Hippocampal formation (tissue), 2 donors: ENCODE measurements at places on chromosomes 12 and 14.

DNA sequence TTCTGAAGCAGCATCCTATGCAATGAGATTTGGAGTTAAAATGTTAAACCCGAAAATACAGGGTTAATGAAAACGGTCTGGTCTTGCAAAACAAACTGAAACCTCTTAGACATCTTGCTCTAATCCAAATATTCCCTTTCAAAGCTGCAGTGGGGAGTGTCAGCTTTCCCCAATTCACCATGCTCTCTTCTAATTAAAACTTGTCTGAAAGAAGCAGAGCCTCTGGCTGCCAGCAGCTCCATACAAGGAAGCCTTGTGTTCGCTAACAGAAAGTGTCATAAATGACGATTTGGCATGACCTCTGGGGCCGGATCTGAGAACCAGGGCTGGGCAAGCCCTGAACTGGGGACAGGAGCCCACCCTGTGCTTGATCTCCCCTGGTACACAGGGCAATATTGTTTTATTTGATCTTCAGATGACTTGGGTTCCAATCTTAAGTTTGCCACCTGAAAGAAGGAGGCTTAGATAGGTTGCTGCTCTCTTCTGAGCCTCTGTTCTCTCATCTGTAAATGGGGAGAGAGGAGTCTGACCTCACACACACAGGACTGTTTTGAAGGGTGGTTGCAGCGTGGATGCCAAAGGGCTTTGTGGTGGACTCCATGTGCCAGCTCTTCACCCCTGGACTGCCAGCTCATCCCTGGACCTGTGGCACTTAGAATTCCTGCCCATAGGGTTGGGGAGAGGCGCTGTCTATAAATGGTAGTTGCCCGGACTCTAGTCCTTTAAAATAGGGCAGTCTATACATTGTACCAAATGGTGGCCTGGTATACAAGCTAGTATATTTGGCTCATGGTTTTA, 7.8 kb downstream of the KMT5A start:
- DNase-seq, result no peak

- DNase-seq, result no peak
These were observed 115.5 kb upstream of the PARP11 start for GRCh38 chr12:3988519-3989217.

DNA sequence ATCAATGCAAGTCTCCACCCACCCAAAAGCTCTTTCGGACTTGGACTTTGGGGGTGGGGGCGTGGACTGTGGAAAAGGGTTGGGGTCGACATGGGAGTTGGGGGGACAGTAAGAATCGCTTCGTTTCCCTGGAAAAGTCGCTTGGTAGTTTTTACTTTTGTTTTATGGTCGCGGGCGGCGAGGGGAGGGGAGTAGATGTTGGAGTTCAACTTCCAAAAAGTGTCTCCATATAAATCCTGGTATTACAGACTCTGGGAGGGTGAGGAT, 568 bp upstream of the BCL11B start:
- DNase-seq, result no peak

DNA sequence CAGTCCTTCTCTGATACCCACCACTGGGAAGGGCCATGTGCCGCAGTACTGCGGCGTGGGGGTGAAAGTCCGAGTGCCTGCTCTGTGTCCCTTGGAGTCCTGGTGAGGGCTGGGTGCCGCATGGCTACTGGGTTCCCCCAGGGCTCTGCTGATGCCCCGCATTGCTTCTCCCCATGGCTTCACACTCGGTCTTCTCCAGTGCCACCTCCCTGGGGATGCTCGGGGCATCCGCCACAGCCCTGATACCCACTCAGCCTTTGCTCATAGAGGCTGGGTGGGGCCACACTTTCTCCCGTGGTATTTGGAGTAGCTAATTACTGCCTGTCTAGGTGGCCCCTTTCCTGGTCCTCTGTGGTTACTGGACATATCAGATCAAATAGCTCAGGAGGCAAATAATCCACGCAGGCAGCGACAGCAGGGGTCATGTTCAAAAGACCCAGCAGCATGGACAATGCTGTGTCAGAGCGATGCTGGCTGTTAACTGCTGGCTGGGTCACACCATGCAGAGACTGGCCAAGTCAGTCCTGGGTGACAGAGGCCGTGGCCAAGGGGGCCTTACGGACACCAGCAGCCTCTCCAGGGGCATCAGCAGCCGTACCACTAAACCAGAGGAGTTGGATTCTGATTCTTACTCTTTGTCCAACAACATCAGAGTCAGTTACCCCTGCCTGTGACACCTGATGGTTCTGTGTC, 106.5 kb downstream of the ADGRD1 start:
- no peak for DNase-seq

- no peak for DNase-seq
These were observed 47.9 kb downstream of the FBXW8 start for GRCh38 chr12:116958402-116959197.

DNA sequence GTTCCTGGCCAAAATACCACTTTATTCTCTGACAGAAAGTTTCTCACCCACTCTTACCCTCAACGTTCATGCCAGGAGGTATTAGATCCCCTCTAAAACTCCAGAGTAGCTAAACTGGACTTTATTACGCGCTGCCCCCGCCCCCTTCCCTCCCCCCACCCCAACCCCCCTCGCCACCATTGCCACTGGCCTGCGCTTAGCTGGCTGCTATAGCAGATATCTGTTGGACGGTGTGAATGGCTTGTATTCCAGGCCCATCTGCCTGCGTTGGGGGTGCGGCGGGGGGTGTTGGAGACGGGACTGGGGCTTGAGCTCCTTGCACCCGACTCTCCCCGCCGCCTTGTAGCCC, 564 bp upstream of the THTPA start:
- no peak for DNase-seq

- no peak for DNase-seq
These were observed 1.9 kb upstream of the VRTN start for GRCh38 chr14:74346341-74346740.

- no peak for DNase-seq
These were observed 19.0 kb downstream of the IFNG start for GRCh38 chr12:68140556-68140955.

GRCh38 chr14:95460647-95461478, 55.6 kb downstream of the SYNE3 start:
- DNase-seq, result peak; percentile 72

- DNase-seq, result no peak
These were observed 22.7 kb upstream of the EID3 start for GRCh38 chr12:104280717-104281458.

GRCh38 chr14:92984896-92985295, 61.9 kb downstream of the CHGA start:
- DNase-seq, result no peak

DNA sequence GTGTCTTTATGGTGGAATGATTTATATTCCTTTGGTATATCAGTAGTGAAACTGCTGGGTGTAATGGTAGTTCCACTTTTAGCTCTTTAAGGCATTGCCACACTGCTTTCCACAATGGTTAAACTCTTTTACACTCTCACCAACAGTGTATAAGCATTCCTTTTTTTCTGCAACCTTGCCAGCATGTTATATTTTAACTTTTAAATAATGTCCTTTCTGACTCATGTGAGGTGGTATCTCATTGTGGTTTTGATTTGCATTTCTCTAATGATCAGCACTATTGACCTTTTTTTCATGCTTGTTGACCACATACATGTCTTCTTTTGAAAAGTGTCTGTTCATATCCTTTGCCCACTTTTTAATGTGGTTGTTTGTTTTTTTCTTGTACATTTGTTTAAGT, 142.5 kb downstream of the MSRB3 start:
- DNase-seq, result no peak

DNA sequence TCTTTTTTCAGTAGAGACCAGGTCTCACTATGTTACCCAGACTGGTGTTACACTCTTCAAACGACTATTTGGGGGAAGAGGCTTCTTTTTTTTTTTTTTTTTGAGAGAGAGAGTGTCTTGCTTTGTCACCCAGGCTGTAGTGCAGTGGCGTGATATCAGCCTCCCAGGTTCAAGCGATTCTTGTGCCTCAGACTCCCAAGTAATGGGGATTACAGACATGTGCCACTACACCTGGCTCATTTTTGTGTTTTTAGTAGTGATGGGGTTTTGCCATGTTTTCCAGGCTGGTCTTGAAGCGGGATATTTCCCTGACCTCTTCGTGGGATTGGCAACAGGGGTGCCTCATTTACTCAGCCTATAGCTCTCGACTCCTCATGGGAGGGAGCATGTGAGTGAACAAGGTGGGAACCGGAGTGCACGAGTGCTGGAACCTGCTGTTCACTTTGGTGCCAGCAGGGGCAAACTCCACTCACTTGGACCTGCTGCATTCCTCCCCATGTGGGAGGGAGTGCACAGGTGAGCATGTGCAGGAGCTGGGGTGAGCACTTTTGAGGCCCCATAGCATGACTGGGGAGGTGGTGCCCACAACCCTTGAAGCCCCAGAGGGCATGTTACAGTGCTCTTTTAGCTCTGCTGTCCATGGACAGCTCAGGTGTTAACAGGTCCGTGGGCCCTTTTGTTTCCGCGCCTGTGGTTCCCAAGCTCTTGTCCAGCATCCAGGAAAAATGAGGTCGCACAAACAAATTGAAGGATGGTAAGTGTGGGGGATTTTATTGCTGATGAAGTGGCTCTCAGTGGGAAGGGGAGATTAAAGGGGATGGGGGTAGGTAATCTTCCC, 79.1 kb upstream of the HECTD1 start:
- no peak for DNase-seq

DNA sequence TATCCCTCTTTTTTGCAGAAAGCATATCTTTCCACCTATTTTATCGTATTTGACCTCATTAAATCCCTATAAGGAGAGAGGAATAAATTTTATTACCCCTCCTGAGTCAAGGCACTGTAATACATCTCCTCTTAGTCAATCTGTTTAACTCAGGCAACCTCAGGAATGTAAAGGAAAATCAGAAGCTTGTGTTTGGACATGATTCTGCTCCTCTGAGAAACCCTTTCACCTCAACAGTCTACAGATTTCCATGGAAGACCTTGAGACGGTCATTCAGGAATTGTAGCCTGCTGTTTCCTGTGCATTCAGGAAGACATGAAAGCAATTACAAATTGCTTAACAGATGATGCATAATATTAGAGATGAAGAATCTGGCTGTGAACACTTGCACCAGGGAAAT, 360.8 kb downstream of the PAWR start:
- no peak for DNase-seq

DNA sequence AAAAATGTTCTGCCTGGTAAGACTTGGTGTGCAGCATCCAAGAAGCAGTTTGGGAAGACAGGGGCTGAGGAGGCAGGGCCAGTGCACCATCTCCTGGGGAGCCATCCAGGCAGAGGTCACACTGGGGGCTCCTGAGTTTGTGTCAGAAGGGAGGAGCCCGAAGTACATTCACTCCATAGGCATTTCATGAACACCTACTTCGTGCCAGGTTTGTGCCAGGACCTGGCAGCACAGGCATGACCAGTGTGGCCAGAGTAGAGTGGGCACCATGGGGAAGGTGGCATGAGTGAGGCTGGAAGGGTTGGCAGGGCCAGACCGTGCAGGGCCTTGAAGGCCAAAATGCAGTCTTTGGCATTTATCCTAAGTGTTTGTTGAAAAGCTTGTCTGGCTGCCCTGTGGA, 86.5 kb upstream of the RIN3 start:
- no peak for DNase-seq

- DNase-seq, result no peak
These were observed 37.8 kb downstream of the LLPH start for GRCh38 chr12:66092559-66093269.

GRCh38 chr12:108551535-108551934, 9.4 kb downstream of the SART3 start:
- DNase-seq, result no peak

DNA sequence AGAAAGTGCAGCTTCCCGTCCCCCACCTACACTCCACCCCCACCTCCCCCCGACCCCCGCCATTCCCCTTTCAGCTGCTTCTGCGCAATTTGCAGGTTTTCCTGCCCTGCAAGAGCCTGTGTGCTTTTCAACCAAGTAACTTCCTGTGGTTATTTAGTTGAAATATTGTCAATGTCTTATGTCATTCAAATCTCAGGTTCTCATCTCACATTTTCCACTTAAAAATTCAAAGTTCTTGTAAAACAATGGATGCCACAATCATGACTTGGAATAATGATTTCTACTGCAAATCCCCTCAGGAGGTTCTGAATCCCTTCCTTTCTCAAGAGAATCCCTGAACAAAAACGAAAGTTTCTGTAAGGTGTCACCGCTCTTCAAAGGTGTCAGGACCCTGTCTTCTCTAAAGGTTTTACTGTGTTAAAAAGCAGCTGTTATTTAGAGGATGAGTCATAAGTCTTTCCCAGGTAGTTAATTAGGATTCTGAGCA, 31.6 kb downstream of the WBP11 start:
- DNase-seq, result no peak

GRCh38 chr12:29742646-29743045, 41.1 kb downstream of the TMTC1 start:
- no peak for DNase-seq

DNA sequence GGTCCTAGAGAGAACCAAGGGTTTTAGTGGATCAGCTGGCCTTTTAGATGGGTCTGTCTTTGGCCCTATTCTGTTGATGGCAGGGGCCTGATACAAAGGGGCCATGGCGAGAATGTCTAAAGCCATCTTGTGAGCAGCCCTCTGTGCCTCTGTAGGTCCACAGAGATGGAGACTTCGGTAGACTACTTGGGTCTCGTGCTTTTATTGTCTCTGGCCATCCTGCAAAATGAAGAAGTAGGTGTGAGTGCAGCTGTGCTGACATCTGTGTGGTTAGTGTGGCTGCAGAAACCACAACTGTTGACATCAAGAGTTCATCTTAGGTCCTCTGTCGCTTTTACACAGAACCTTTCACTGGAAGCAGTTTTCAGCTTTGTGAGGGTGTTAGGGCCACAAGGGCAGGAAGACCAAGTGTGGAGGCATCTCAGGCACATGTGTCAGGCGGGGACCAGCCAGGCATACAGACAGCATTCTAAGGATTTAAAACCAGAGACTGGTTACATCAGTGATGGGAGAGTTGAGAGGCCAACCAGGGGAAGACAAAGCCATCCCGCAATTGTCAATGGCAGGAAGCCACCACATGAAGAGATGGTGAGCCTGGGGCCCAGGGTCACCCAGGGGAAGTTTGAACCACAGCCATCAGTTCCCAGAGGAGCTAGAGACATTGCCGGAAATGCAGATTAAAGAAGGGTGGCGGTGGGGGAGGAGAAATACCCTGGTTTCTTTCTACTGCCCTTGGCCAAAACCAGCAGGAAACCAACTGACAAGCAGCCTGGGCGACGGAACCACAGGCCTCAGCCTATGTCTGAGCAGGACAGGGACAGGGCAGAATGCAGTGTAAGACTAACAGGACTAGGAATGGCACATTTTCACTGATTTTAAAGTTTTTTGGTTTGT, 13.0 kb upstream of the TPCN1 start:
- DNase-seq, result no peak

DNA sequence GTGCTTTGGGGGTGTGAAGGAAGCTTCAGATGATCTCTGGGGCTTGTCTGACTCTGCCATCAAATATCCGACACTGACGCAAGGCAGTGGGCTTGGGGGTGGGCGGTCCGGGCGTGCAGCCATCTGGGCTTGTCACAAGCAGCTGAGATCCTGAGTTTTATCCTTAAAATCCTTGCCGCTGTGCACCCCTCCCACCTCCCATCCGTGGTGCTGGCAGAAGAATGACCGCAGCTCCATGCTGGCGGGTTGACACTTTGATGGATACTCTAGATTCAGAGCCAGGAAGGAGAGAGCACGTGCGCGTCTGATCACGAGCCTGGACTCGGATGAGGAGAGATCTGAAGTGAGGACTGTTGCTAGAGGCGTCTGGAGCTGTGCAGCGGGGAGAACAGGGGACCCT, 3.0 kb downstream of the ZFYVE21 start:
- DNase-seq, result no peak

GRCh38 chr12:62629971-62630739, 163.5 kb downstream of the MON2 start:
- no peak for DNase-seq

- no peak for DNase-seq
These were observed 28.1 kb upstream of the TBC1D30 start for GRCh38 chr12:64796205-64796845.

- peak; percentile 51 for DNase-seq
These were observed 20.1 kb downstream of the SPRING1 start for GRCh38 chr12:116717466-116718437.
